ENCODE measurements at places on chromosomes 7 and 10.
A peak's percentile ranks its signal among the peaks of the same experiment; 100 is the strongest.

GRCh38 chr10:121672733-121673132 lies 74.5 kb upstream of the FGFR2 start:
- no peak for DNase-seq

DNA sequence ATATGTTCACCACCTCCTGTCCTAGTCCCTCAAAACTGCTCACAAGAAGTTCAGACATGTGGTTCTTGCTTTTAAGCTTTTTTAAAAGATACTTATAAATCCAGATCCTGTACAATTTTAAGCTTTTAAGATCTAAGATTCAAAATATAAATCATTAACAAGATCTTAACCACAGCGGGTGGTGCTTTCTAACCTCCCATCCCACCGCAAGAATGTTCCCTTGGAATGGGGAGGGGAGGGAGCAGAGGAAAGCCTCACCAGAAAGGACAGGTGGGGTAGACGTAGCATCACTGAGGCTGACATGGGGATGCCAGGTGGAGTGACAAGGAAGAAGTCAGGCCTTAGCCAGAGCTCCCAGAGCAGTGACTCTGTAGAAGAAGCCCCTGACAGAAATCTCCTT lies 133.5 kb downstream of the C1GALT1 start:
- DNase-seq, result no peak

GRCh38 chr7:96016735-96017134 lies 244.4 kb downstream of the DYNC1I1 start:
- no peak for DNase-seq

- no peak for DNase-seq
These were observed 482.2 kb upstream of the KLF6 start for GRCh38 chr10:4267086-4267773.

- no peak for DNase-seq
These were observed 38.9 kb downstream of the CREB3L2 start for GRCh38 chr7:137962875-137963507.

GRCh38 chr10:13659887-13660550 lies 73.3 kb downstream of the PRPF18 start:
- DNase-seq, result peak; percentile 35

- no peak for DNase-seq
These were observed 65.3 kb downstream of the KMT2E start for GRCh38 chr7:105079348-105079747.

GRCh38 chr7:138500892-138501291 lies 40.8 kb downstream of the TRIM24 start:
- no peak for DNase-seq

DNA sequence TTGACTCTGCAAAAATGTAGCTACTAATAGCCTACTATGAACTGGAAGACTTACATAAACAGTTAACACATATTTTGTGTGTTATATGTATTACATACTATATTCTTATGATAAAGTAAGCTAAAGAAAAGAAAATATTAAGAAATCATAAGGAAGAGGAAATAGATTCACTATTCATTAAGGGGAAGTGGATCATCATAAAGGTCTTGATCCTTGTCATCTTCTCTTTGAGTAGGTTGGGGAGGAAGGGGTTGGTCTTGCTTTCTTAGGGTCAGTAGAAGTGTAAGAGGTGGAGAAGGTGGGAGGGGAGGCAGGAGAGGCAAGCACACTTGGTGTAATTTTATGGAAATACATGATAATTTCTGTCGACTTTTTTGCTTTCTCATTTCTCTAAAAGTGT lies 81.3 kb downstream of the NAMPT start:
- no peak for DNase-seq

GRCh38 chr10:5460468-5461202 lies 38.7 kb downstream of the CALML5 start:
- DNase-seq, result no peak

DNA sequence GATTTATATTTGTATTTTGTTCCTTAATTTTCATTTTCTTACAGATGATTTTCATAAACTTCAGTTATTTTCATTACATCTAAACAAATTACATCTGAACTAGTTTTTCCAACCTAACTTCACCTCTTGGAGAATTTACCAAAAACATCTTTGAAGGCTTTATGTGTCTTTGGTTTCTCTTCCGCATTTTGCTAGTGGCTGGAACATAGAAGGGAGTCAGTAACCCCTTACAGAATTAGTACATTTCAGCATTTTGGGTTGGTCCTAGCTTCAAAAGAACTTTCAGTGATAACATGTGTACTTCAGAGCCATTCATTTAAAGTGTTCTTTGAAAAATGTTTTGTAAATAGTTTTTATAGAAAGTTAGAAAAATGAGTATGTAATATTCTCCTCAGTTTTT lies 169.8 kb upstream of the MTPN start:
- no peak for DNase-seq

DNA sequence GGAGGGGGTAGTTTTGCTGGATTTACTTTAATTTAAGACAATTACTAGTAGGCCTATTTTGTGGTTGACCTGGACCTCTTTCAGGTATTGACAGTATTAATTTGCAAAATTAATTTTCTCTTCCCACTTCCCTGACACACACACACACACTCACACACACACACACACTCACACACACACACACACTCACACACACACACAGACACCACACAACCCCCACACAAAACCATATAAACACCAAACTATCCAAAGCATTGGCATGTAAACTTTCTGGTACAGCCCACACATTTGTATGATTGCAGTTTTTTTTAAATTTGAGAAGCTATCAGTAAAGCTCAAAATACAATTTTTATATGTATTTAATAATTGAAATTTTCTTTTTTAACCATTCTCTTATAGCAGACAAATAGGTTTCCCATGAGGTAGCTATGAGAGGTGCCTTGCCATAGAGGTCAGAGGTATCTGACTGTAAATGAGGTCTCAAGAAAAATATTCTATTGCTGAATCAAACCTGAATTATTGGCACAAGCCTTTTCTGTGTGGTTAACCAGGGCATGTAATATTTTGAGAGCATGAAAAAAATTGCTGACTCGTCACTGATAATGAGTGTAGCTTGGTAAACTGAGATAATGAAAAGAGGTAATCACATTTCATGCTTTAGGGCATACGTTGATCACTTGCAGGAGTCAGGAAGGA lies 306.5 kb downstream of the GATA3 start:
- DNase-seq, result no peak

- DNase-seq, result no peak
These were observed 37.8 kb upstream of the PITRM1 start for GRCh38 chr10:3210251-3210877.

- no peak for DNase-seq
These were observed 29.3 kb upstream of the DDX50 start for GRCh38 chr10:68871731-68872342.

- DNase-seq, result no peak
These were observed 161.4 kb downstream of the ELMO1 start for GRCh38 chr7:37287131-37287855.

DNA sequence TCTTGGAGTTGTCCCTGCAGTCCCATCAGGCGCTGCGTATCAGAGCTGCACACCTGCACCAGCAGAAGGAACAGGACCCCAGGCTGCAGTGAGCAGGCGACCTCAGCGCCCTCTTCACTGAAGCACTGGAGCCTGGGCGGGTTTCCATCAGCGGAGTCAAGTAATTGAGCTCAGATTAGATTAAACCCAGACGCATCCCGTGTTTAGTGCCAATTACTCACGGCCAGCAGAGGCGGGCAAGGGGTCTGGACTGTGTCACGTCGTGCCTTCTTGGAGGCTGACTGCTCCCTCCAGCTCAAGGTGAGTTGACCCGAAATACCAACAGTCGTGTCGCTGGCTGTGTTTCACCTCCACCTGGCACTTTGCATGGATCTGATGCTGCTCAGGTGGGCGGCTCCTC lies 123.6 kb downstream of the CXCL12 start:
- no peak for DNase-seq

GRCh38 chr7:98281757-98282606 lies 496 bp downstream of the BRI3 start:
- peak; percentile 30 for DNase-seq

Measured in stimulated activated naive B cell treated with anti-CD40 and anti-IgM and Interleukin-4, amounts not matched to agents 10 μg/mL and 1 μg/mL and 100 μg/mL, for 72 hours (primary cell).